ENCODE measurements at places on chromosomes 2 and 18.

DNA sequence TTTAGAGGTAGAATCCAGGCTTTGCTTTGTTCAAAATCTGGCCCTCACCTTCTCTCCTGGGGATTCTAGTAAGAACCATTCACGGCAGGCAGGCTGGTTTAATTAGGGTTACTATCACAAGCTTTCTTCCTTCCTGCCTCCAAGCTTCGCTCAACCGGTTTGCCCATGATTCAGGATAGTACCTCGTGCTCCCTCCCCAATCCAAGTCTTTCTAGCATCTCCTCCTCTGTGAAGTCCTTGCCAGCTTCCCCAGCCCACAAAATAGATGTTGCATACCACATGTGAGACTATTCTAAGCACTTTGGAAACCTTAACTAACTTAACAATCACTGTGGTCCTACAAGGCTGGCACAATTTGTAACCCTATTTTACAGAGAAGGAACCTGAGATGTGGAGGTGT, 135.1 kb downstream of the SOCS6 start:
- DNase-seq: no peak

DNA sequence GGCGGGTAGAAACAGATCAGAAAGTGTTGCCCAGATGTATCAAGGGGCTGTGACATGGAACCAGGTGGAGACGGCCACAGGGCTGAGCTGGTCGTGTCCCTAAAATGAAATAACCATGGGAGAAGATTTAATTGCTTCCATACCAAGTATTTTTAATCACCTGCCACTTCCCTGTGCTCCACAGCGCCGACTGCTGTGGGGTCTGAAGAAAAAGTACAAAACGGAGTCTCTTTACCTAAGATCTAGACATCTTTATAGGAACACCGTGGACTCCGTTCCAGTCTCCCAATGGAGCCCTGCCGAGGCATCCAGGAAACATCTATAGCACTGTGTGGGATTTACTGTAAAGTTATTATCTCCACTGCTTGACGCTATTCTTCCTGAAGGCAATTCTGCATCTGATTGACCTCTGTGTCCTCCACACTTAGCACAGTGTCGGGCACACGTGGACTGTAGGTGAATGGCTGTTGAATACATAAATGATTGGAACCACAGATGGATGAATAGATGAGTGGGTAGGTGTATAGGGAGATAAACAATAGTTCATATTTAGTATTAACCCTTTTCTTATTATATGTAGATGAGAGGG, 21.6 kb upstream of the GYPC start:
- no peak for DNase-seq

- no peak for DNase-seq
Observed at GRCh38 chr2:241142593-241142992, 6.7 kb downstream of the PASK start.

- DNase-seq: no peak
Observed at GRCh38 chr2:132824716-132825115, 154.7 kb upstream of the LYPD1 start.

GRCh38 chr2:197276156-197276555, 34.4 kb downstream of the ANKRD44 start:
- no peak for DNase-seq

GRCh38 chr2:62102402-62102920, 93.5 kb upstream of the B3GNT2 start:
- DNase-seq: no peak

- DNase-seq: no peak
Observed at GRCh38 chr2:139885921-139886498, 1105.8 kb upstream of the NXPH2 start.

DNA sequence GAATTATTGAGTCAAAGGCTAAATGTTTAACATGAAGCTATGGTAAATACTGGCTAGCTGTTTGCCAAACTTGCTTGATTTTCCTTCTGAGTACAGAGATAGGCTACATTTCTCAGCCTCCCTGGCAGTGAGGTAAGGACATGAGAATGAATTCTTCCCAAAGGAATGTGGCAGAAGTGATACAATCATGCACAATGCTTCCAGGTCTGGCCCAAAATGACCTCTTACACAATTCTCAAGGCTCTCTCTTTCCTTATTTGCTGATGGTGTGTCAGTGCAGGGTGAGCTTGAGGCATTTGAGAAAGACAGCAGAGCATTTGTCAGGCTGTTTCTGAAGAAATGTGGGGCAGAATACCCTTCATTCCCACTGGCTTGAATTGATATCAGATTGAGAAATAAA, 95.6 kb upstream of the NABP1 start:
- no peak for DNase-seq

DNA sequence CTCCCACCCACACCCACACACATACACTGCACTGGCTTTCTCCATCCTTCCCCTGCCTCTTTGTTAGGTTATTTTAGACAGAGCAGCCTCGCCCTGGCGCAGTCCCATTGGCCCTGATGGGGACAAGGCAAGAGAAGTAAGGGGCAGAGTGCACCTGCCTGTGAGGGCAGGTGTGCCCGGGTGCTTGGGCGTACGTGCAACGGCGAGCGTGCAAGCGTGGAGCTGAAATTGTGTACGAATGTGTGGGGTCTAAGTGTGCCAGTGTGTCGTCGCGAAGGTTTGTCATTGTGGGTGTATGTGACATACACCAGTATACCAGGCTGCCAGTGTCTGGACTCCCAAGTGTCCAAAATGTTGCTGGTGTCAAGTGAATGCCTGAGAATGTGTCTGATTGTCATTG, 544 bp downstream of the LRATD1 start:
- DNase-seq: no peak

DNA sequence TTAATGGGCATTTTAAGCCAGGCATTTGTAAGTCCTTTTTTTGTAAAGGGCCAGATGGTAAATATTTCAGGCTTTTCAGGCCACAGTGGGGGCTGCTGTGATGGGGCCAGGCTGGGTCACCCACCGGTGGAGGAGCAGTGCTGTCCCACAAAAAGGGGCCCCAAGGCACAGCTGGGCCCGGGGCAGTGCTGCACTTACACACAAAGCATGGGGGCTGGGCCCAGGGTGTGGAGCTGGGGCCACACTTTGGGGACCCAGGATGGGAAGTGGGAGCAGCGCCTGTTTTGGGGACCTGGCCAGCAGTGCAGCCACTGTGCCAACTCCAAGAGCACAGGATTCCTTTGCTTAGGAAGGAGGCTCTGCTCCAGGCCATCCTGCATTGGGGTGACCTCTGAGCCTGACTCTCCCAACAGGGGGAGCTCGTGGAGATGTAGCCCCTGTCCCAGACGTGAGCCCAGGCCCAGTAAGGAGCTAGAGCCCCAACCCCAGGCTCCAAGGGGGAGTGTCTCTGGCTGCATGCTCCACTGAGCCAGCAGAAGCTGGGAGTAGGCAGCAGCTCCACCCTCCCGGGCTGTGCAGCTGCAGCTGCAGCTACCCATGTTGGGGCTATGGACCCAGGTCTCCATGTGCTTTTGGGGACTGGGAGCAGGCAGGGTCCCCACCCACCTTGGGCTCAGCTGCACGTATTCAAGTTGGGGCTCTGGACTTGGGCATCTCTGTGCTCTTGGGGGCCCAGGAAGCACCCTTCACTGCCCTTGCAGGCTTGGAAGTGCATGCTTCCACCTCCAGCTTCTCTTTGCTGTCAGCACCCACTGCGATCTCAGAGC, 1036.5 kb upstream of the CNTNAP5 start:
- DNase-seq: no peak

DNA sequence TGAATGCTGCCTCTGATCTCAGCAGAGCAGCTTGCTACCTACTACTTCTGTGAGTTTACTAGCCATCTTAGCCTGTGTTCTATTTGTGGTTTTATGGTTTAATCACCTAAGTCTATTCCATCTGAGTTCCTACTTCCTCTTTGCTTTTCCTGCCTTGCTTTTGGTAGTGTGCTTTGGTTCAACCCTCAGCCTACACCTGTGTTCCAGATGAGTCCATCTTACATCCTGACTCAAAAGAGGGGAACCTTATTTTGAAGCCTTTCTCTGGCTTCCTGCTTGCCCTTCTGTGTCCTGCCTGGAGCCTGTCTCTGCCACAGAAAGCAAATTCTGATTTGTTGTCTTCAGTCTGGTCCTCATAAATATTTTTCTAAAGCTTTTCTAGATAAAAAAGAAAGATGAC, 530.3 kb upstream of the MEX3C start:
- no peak for DNase-seq

DNA sequence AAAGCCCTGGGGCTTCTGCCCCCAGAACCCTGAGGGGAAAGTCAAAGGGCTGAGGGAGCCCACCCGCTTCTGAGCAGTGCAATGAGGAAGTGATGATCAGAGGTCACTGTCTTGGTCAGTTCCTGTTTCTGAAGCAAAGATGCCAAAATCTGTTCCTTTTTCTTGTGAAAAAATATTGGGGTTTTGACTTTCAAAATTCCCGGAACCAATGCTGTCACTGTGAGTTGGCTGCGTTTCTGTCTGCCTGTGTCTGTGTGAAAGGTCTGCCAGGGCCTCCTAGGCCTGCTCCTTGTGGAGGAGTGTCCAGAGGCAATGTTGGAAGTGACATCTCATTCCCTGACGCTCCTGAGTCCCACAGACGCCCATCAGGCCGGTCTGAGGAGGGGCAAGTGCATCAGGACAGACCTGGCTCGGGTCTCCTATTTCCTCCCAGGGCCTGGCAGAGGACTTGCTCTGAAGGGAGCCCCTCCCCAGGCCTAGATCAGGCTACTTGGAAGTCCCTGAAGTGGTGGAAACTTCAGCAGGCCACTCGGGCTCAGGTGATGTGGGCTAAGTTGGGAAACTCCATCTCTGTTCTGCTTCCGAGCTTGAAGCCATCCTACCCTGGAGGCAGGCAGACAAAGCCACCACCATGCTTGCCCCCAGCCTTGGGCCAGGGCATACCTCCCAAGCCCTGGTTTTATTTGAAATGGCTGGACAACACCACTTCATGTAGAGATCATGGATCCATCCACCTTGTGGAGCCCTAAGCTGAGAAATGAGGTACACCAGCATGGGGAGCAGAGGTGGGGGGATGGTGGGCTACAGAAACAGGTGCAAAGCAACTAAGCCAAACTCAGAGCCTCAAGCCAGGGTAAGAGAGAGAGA, 51.0 kb downstream of the PKDCC start:
- DNase-seq: no peak

DNA sequence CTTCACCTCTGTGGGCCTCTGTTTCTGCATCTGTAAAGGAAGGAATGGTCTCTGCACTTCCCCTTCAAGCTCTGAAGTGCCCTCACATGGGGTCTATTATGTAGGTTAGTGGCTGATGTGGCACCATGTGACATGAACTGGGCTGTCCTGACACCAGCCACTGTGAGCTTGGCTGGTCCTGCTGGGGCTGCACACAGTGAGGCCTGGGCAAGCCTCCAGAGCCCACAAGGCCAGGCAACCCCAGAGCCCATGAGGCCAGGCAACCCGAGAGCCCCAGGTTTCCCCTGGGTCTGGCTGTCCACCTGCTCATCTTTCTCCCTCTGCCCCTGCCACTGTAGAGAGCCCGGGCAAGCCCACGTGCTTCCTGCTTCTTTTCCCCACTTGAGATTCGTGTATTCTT, 150.1 kb upstream of the SMAD2 start:
- DNase-seq: no peak

- DNase-seq: no peak
Observed at GRCh38 chr2:1546901-1547300, 133.6 kb downstream of the TPO start.

- DNase-seq: no peak
Observed at GRCh38 chr2:227163485-227163997, 464 bp downstream of the COL4A4 start.

- DNase-seq: no peak
Observed at GRCh38 chr18:77323640-77324299, 74.1 kb downstream of the GALR1 start.

- no peak for DNase-seq
Observed at GRCh38 chr18:47283476-47283875, 32.0 kb upstream of the SKOR2 start.

- no peak for DNase-seq
Observed at GRCh38 chr2:192246297-192246696, 51.6 kb upstream of the TMEFF2 start.

GRCh38 chr2:1692342-1692741, 52.0 kb downstream of the PXDN start:
- no peak for DNase-seq

DNA sequence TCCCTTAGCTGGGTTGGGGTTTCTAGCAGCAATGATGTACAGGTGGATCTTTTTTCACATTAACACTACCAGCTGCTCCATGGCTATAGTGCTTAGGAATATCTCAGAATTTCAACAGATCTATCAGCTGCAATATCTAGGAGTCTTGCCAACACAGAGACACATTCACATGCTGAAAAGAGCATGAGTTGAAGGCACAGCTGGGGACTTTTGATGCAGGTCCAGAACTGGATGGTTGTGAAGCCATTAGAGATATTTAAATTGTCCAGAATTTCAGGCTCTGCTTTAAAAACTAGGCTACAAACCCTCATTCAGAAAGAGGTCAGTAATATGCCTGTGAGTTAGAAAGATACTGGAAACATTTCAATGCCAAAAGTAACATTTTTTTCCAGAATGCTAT, 122.2 kb upstream of the CCDC195 start:
- no peak for DNase-seq

DNA sequence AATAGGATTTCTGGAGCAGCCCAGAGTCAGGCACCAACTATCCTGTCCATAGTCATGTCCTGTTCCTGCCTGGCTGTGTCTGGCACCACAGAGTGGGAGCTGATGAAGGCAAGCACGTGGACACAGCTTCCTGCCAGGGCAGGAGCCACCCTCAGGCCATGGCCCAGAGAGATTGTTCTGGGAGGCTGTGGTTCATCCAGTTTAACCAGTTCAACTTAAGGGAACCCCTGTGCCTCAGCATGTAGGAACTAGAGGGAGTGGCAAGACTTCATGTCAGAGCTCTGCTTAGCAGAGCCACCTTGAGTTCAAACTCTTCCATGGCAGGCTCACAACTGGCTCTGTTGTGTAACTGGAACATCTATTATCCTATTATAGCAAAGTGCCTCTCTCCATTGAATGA, 73.2 kb upstream of the NCKAP5 start:
- no peak for DNase-seq

GRCh38 chr2:96509847-96510230, 4.7 kb upstream of the NEURL3 start:
- DNase-seq: no peak

DNA sequence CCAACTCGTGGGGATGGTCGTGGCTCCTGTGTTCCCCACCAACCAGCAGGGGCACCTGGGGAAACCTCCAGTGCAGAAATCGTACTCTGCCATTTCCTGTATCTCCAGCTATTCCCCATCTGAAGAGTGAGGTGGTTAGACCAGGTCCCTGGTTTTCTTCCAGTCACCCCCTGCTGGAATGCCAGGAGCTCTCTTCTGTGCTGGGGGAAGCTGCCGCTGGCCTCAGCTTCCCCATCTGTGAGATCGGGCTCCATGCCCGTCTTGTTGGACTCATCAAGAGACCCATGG, 119.7 kb downstream of the INHBB start:
- no peak for DNase-seq

GRCh38 chr2:224009605-224010315, 29.3 kb downstream of the SERPINE2 start:
- DNase-seq: no peak

DNA sequence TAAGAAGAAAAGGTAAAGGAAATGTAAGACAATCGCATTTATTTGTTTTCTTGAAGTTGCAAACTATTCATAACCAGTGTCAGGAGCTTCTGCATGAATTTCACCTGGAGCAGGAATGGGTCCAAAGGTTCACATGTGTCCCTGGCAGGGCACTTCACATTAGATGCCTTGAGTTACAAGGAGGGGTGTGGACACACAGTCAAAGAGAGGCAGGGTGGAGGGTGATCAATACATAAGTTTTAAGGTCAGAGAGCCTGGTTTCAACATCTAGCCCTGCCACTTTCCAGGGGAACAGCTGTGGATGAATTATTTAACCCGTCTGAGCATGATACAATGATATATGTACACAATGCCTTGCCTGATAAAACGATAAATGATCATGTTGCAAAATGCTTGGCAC, 321.4 kb downstream of the CYP26B1 start:
- DNase-seq: no peak

- no peak for DNase-seq
Observed at GRCh38 chr2:171083451-171083850, 77.2 kb downstream of the TLK1 start.

Measured in NT2/D1 (cell line).